ENCODE measurements at places on chromosomes 3 and 15.

- DNase-seq, result no peak
Measured at GRCh38 chr3:127124120-127124519, 68.8 kb upstream of the PRR23E start.

DNA sequence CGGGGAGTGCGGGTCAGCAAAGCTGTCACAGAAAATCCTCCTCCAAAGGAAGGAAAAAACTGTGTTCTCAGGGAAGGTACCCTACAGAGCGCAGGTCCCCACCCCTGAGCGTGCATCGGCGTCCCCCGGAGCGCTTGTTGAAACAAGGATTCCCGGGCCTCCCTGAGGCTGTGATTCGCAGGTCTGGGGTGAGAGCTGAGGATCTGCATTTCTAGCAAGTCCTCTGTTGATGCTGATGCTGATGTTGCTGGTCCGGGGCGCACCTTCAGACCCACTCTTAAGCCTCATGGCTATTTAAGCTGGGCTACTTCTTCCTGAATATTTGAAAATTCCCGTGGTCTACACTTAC is 226.2 kb upstream of the IGF1R start:
- DNase-seq, result no peak

DNA sequence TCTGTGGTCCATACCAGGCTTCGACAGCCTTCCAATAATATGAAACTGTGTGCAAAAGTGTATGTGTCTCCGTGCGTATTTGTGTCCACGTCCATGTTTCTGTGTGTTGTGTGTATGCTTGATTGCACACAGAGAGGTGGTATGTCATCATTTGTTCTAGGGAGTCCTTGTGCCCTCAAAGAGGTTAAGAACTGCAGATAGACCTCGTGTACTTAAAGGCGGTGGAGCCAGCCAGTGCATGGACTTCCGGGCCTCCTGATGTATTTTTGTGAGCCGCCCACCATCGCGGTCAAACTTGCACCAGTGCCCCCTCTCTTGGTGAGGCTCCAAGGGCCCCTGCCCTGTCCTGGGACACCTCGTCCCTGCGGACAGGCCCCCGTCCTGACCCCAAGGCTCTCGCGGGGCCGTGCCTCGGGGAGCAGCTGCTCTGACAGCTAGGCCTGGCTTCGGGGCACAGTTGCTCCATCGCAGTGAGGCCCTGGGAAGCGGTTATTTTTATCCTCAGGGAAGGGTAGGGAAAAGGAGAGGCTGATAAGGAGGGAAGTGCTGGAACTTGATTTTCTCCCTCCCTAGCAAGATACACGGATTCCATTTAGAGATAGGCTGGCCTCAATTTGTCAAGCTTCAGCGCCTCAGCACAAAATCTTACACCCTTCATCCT is 1.2 kb upstream of the RYK start:
- no peak for DNase-seq

- DNase-seq, result no peak
Measured at GRCh38 chr3:23592961-23593931, 212.5 kb upstream of the UBE2E1 start.

- no peak for DNase-seq
Measured at GRCh38 chr15:33968821-33969220, 524 bp downstream of the CHRM5 start.

- no peak for DNase-seq
Measured at GRCh38 chr3:48405343-48405881, 24.5 kb downstream of the PLXNB1 start.

- no peak for DNase-seq
Measured at GRCh38 chr3:87109465-87109864, 117.6 kb upstream of the CHMP2B start.

DNA sequence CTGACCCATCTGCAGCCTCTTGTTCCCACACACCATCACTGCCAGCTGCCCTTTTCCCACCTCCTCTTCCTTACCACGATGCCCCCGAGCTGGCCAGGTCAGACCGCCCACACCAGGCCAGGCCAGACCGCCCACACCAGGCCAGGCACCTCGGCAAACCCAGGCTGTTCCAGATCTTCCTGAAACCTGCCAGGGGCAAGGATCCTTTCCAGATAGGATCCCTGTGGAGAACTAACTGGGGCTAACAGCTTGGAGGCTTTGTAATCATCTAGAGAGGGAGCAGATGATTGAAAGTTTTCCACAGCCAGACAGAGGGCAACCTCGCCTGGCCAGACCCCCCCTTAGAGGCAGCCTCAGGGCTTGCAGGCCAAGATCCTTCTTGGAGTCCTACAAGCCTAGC is 287.3 kb upstream of the TLE3 start:
- DNase-seq, result no peak

GRCh38 chr3:18297126-18297525 is 128.0 kb downstream of the SATB1 start:
- DNase-seq, result no peak

- peak; percentile 54 for DNase-seq
Measured at GRCh38 chr3:45105855-45106671, 40.1 kb downstream of the CDCP1 start.

DNA sequence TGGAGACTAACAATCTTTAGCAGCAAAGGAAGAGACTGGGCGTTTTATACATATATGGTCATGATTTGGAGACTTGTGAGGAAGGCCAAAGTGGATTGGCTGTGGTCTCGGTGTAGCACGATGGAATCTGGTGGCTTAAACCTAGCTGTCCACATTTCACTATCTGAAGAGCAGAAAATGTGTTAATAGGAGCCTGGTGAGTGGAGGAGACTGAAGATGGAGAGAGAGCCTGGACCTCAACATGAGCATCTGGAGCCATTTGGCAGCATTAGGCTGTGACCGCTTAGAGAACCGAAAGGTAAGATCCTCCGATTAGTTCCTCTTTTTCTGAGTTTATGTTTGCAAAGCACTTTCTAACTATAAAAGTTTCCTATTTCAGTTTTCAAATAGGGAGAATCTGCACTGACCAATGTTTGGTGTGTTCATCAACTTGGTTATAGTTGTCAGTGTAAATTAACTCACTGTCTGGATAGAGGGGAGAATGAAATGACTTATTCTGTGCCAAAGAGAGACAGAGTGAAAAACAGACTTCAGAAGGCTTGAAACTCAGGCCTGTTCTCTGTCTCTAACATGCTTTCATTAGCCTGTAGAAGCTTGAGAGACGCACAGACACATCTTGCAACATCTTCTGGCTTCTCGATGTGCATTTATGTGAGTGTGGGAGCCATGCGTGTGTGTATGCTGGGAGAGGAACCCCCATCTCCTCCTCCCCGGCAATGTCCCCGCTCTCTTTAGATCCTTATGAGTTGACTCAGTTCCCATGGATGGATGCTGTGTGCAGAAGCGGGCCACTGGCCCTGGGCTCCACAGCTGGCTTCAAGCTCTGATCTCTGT is 244.7 kb upstream of the TBL1XR1 start:
- no peak for DNase-seq

- no peak for DNase-seq
Measured at GRCh38 chr3:171542976-171543375, 82.8 kb upstream of the TNIK start.
